Urinary bladder (tissue), 4 donors: ENCODE measurements at places on chromosomes 12 and 14.

DNA sequence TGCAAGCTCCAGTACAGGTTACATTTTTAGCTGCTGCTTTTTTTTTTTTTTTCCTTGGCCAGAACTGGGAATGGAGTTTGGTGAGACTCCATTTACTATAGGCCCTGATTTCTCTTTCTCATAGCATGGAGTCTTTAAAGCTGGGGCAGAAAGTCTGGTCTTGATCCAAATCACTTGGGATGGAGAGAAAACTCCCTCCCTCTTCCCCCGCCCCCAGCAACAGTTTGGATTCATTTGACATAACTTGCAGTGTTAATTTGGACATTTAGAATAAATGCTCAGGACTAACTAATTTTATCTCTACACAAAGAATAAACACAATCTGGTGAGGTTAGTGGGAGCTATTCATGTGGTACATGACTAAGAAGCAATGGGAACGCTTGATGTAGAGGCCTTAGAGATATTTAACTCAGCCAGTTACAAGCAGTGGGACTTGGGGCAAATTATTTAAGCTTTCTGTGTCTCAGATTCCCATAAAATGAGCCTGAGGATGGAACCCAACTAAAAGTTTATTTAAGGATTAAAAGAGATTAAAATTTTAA lies 107.3 kb upstream of the ARHGAP5 start:
- no peak for DNase-seq

DNA sequence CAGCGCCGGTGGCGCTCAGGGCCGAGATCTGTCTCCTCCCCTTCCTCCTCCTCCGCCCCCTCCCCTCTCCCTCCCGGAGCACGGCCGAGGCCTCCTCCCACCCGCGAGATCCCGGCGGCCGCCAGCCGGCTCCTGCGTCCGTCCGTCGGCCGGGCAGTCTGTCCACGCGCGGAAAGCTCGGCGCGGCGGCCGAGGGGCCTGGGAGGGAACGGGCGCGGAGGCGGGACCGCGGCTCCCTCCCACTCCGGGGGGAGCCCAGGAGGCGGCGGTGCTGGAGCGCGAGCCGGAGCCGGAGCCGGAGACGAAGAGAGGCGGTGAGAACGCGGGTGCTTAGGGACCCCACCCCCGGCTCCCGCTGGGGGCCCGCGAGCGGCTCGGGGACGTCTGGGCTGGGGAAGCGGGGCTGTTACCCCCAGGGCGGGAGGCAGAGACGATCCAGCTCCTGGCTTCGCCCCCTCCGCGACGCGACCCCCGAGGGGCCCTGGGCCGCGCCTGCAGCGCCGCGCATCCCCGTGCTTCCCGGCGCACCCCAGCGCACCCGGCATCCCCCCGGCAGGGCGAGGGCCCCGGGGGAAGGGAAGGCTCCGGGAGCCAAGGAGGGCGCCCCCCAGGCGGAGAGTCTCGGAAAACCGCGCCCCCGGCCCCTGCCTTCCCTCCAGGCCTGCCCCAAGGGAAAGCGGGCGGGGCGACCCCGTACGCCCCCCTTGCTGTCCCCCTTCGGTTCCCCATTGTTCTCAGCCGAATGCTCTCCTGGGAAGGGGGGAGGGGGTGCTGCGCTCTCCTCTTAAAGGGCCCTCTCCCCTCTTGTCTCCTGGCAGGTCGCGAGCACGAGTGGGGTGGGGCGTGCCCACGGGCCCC lies at the start of gene DTX1:
Gene DTX1, plus strand, starts transcription at position 100 of the 858 bp plus-strand sequence. CDS start 1,463 bp downstream, outside the sequence.
- no peak for DNase-seq

DNA sequence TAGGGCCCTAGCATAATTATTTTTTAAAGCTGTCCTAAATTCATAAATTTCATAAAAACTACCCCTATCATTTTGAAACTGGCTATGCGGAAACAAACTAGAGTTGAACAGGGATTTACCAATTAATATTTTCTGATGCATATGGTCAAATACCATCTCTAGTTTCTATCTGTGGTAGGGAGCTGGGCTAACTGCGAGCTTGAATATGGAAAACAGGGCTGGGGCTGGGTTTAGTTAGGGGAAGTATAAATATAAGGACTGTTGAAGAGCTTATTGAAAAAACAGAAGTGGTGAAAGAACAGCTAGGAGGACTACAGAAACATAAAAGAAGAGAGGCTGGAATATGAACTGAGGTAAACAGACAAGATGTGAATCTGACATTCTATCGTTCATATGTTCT lies 91.8 kb downstream of the SLC38A1 start:
- DNase-seq: no peak

- DNase-seq: no peak
Measured at GRCh38 chr14:101791919-101792572, 30.5 kb downstream of the PPP2R5C start.

DNA sequence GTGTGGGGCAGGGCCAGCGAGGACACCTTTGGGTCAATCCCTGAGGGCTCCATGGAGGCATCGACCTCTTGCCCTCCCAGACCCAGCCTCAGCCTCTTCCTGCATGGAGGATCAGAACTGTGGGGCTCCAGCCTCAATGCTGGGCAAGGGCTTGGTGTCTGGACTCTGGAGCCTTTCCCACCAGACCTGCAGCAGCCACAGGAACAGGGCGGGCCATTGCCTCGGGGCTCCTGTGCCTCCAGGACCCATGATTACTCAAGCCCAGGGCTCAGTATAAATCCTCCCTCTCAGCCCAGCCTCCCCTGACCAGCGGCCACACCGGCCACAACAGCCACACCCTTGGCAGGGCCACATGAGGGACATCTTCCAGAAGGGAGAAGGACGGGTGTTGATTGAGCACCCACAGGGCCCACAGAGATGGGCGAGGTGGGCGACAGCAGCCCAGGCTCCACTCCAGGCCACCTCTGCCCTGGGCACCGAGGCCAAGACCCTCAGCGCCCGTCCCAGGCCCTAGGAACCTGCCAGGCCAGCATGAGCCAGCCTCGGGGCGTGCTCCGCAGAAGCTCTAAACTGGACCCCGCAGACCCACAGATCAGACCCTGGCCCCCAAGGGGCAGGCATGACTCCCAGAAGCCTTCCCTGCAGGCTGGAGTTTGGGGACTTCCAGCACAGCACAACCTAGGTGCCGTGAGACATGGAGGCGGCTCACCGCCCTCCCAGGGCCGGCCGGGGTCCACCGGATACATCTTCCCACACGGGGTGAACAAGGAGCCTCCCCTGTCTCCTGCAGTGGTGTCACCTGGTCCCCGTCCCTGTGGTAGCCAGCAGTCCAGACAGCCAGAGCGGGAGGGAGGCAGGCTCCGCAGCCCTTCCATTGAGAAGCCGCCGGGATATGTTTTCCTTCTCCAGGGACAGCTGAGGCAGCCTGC lies 25.1 kb downstream of the NCOR2 start:
- no peak for DNase-seq

DNA sequence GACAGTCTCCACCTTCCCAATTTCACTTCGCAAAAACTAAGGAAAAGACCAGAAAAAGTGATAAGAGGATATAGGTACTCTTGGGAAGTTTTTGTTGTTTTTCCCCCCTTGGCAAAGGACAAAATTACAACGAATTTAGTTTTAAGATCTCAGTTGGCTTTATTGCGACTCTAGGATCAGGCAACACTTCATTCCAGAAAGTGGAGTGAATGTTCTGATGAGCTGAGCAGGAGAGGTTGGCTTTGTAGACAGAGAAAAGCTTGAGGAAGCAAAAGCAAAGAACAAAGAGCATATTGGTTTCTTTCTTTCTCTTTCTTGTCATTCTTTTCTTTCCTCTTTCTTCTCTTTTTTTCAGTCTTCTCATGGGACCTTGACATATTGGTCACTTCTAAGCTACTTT lies 640 bp upstream of the ZFYVE1 start:
- DNase-seq: no peak

DNA sequence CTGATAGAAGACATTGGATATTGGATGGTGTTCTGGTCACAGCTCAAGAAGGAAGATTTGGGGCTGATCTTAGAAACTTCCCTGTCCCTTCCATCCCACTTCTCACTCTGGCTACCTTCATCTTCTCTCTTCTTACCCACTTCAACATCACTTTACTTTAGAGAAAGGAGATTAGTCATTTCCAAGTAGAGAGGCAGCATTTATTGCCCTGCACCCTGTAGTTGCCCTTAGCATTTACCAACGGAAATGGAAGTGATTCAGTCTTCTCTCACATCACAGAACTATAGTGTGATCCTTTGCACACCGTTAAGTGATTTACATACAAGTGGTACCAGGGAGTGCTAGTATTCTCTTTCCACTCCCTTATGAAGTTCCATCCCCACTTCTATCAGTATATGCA lies 52.4 kb downstream of the PHLDA1 start:
- DNase-seq: no peak

DNA sequence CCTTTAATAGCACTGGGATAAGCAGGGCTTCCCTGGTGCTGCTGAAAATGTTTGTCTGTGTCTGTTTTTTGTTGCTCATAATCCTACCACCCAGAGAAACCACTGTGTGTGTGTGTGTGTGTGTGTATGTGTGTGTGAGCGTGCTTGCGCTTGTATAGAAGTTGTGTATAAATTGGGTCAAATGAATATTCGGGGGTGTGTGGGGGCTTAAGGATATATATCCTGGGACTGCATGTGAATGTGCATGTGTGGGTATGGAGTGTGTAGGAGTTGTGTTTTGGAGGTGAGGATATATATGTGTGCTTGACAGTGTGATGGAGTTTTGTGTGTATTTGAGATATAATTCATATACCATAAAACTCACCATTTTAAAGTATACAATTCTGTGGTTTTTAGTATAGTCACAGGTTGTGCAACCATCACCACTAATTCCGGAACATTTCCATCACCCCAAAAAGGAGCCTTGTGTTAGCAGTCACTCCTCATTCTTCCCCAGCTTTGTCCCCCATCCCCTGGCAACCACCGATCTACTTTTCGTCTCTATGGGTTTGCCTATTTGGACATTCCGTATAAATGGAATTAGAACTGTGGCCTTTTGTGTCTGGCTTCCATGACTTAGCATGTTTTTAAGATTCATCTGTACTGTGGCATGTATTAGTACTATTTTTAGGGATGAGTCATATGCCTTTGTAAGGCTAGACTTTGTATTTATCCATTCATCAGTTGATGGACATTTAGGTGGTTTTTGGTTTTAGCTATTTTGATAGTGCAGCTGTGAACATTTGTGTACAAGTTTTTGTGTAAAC lies 25.6 kb downstream of the TCTN1 start:
- DNase-seq: no peak

DNA sequence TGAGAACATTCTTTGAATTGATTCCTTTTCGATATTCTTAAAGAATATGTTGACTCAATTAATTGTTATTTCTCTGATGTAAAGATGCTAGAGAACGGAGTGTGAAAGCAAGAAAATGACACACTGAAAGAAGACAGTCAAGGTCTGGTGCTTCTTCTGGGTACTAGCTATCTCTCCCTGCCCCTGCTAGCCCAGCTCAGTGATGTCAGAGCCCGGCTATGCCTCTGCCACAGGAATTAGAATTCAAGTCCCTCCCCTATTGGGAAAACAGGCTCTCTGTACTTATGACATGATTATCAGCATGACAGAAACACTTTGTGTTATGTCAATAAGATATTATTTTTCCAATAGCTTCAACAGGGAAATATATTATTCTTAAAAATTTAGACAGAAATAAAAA lies 252.4 kb downstream of the KCNC2 start:
- DNase-seq: no peak

- no peak for DNase-seq
Measured at GRCh38 chr12:117100851-117101673, 1.8 kb upstream of the TESC start.

GRCh38 chr12:18567787-18568186 lies 170.0 kb downstream of the PLCZ1 start:
- DNase-seq: no peak

DNA sequence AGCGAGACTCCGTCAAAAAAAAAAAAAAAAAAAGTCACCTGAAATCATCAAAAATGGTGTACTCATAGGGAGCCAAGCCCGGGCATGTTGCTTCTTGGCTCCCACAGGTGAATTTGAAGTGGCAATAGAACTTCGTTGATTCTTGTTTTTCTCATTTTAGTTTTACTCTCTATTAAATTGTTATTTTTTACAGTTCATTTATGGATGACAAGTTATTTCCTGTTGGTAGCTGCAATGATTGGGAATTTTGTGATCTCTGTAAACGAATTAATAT lies 1.3 kb downstream of the TM7SF3 start:
- no peak for DNase-seq

GRCh38 chr12:12398026-12398859 lies 41.4 kb downstream of the BORCS5 start:
- peak; percentile 26 for DNase-seq

GRCh38 chr12:117120787-117121186 lies 21.6 kb upstream of the TESC start:
- DNase-seq: no peak

- DNase-seq: no peak
Measured at GRCh38 chr12:121723200-121723599, 10.6 kb downstream of the TMEM120B start.

- DNase-seq: no peak
Measured at GRCh38 chr12:57717131-57717530, 21.4 kb downstream of the AGAP2 start.

- no peak for DNase-seq
Measured at GRCh38 chr12:70660620-70661219, 23.5 kb upstream of the PTPRB start.

DNA sequence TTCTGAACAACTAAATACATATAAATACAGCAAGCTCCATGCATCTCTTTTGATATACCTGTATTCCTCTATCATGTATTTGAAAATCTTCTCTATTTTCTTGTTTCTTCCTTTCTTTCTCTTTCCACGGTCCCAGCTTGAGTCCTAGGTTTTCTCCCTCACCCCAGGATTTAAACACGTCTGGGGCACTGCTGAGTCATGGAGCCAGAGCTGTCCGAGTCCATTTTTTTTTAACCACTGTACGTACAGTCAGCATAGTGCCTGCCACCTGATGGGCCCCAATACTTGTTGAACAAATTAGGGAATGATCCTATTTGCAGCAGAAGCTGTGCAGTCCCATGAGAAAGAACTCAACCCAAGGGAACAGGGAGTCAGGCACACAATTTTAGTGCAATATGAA lies 158.1 kb downstream of the ATP23 start:
- no peak for DNase-seq

GRCh38 chr12:89960011-89960507 lies 251.4 kb upstream of the ATP2B1 start:
- no peak for DNase-seq
